GM04503 (cell line): ENCODE measurements at places on chromosomes 1 and 21.

- DNase-seq = no peak
Measured at GRCh38 chr1:95506736-95507414, 272.9 kb downstream of the RWDD3 start.

DNA sequence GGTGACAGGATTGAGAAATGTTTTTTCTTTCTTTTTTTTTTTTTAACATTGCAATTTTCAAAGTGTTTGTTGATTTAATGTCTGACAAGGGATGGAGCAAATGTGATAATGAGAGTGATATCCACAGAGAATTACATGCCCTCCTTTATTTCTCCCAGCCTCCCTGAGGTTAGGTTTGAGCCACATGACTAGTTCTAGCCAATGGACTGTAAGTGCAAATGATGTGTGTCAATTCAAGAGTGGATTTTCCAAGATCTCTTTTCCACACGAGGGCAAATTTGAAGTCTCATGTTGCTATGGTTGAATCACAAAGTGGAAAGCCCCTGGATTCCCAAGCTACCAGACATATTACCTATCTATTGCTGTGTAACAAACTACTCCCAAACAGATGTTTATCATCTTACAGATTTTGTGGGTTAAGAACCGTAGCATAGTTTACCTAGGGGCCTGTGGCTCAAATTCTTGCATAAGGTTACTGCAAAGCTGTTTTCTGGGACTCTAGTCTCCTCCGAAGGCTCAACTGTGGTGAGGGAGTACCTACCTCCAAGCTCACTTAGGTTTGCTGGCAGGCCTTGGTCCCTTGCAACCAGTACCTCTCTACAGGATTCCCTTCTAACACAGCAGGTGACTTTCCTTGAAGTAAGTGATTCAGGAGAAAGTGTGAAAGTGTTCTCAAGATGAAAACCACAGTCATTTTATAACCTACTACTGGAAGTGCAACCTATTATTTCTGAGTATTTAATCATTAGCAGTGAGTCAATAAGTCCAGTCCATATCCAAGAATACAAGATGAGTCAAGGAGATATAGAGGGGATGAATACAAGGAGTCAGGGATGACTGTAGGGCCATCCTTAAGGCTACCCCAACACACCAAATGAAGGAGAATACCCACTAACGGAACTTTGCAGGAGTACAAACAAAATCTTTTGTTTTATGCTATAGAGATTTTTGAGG is 533.6 kb downstream of the PTPRC start:
- DNase-seq = no peak

DNA sequence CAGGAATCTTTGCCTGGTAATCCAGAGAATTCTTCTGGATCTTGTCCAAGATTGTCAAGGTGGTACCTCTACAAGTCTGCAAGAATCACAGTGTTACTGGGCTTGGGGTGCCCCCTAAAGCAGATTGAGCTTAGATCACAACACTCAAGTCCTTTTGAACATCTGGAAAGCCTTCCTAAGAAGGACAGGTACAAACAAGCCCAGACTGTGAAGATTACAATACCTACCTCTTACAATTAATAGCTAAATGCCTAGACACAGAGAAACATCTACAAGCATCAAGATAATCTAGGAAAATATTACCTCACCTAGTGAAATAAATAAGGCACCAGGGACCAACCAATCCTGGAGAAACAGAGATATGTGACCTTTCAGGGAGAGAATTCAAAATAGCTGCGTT is 17.5 kb upstream of the IL20 start:
- DNase-seq = no peak

- no peak for DNase-seq
Measured at GRCh38 chr1:154541231-154541630, 17.2 kb downstream of the UBE2Q1 start.

- no peak for DNase-seq
Measured at GRCh38 chr1:94296018-94296417, 58.6 kb upstream of the ARHGAP29 start.

DNA sequence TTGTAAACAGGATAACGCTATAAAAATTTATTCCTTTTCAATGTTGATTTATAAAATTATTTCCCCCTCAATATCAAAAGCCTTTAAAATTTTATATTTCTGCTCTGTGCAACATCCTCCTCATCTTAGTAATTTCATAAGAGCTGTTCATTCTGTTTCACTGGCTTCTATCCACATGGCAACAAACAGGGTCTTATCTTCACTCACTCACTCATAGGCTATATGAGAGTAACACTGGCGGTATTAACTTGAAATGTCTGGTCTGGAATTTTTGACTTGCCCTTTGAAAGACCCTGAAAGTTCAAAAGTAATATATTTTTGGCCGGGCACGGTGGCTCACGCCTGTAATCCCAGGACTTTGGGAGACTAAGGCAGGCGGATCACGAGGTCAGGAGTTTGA is 77.4 kb upstream of the KRTAP11-1 start:
- no peak for DNase-seq

GRCh38 chr1:184941410-184941733 is 32.9 kb downstream of the NIBAN1 start:
- no peak for DNase-seq

- DNase-seq = no peak
Measured at GRCh38 chr1:7561936-7562728, 209.0 kb upstream of the VAMP3 start.

DNA sequence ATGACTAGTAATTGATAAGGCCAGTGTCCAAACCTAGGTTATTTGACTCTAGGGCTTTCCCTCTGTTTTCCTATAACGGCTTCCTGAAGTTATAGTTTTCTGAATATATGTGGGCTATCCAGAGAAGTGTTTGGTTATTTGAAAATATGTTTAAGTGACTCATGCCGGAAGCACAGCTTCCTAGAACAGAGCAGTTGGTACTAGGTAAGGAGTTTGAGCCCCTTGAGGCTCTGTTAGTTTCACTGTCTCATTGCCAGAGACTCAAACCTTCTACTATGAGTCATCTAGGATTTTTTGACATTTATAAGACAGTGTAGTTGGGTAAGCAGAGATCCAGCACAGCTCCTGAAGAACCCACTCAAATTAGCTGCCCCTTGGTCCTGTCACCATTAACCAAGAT is 27.1 kb upstream of the LEPR start:
- DNase-seq = no peak

- DNase-seq = no peak
Measured at GRCh38 chr1:31663622-31664452, 19.2 kb upstream of the PEF1 start.

GRCh38 chr21:41957991-41958766 is 4.4 kb upstream of the C2CD2 start:
- DNase-seq = no peak

- DNase-seq = no peak
Measured at GRCh38 chr21:44092211-44092610, 15.0 kb upstream of the PWP2 start.

DNA sequence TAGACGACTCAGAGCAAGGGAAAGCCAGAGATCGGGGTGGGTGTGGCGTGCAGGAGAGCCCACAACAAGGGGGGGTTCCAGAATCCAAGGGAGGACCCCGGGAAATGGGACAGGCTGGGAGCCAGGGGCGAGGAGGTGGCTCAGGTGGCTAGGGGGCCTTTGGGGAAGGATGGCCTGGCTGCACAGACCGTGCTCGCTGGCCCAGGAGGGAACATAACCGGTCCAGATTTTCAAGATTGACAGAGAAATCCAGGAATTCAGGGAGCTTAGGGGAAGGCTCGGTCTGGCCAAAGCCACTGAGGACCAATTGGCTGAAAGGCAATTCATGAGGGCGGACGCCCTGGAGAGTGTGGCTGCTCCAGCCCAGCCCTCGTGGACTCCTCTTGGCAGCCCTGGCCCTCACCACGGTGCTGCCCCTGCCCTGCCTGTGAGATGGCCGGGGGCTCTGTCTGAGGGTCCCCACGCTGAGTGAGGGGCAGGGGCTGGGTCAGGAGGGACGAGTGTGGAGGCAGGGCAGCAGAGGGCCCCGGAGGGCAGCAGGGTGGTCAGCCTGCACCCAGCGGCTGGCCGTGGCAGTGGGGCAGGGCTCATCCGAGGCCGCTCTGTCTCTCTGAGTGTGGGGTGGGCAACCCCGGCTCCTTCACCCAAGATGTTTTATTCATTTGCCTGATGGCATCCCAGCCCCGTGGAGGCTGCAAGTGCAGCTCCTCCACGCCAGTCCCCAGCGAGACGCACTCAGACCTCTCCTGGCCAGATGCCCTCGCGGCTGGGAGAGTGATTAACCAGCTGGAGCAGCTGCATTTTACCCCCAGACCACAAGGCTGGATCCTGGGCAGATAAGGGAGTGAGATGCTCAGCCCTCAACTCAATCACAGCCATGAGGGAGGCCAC is 5.6 kb upstream of the LRRC3 start:
- DNase-seq = no peak

GRCh38 chr1:39992234-39992633 is 37.3 kb downstream of the MFSD2A start:
- no peak for DNase-seq

DNA sequence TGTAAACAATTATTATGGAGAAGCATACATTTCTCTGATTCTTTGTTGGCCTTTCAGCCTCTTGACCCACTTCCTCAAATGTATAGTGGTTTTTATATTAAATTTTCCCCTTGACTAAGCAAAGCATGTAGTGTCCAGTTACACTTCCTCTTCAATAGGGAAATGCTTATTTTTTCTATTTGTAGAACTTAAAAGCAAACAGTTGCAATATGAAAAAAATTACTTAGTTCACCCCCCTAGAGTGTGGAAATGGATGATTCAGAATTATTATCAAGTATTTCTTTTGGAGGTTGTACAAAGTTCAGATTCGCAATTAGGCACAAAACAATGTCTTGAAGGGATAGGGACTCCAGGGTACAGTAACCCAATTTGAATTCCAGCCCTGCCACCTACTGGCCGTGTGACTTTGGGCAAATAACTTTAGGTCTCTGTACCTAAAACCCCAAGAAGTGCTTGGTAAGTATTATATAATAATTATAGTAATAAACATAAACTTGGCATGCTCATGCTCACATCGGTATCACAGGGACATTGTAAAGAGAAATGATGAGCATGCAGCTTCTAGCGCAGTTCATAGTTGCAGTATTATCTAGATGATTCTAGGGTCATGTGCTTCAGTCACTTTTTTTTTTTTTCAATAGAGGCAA is 28.6 kb upstream of the IFNGR2 start:
- no peak for DNase-seq

DNA sequence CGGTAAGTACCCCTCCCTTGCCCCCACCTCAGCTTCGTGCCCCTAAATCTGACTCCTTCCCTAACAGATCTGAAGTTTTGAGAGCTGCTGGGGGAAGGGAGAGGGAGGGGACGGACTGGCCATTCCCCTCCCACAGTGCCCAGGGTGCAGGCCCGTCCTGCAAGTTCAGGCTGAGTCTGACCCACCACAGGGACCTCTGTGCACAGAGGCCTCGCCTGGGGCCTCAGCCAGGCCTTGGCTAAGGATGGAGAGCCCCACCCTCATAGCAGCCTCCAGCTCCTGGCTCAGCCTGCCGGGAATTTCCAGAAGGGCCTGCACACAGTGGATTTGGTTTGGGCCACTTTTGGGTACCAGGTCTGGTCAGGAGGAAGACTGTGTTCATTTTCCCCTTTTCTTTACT is 31.2 kb upstream of the TNFRSF1B start:
- DNase-seq = no peak

DNA sequence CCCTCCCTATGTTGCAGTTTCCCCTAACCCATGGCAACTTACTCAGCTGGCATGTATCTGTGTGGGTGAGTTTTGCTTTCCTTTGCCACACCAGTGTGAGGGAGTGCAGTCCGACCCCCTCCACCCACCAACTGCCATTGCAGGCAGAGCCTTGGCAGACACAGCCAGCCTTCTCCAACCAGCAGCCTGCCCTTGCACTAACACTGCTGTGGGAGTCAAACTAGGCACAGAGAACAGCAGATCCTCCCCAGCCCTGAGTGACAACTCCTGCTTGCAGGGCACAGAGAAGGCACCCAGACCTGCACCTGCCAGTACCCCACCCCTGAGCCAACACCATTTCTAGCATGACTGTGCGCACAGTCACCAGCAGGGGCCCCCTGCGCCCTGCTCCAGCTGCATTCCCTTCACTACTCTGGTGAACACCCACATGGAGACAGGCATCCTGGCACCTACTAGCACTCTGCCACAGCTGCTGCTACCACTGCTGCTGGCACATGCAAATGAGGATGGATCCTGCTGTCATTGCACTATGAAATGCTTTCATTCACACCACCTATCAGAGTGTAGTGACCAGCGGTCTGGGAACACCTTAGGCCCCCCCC is 98.4 kb downstream of the MAGI3 start:
- no peak for DNase-seq

GRCh38 chr1:150056407-150056806 is 11.2 kb upstream of the VPS45 start:
- no peak for DNase-seq

DNA sequence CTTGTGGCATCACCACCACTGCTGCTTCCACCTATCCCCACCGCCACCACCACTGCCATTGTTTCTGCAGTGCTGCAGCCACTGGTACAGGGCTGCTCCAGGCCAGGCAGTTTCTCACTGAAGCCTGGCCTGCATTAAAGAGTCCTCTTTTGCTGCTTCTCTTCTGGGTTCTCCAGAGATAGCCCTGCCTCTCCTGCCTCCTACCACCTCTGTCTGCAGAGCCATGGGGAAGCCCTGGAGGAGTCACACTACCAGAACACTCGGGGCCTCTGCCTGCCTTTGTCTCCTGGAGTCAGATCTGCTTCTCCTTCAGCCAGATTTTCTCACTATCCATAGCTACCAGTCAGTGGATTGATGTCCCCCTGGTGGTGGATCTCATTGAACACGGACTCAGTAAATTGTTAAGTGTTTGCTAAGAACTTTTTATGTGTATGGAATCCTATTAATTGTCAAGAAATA is 37.7 kb upstream of the DDAH1 start:
- no peak for DNase-seq

DNA sequence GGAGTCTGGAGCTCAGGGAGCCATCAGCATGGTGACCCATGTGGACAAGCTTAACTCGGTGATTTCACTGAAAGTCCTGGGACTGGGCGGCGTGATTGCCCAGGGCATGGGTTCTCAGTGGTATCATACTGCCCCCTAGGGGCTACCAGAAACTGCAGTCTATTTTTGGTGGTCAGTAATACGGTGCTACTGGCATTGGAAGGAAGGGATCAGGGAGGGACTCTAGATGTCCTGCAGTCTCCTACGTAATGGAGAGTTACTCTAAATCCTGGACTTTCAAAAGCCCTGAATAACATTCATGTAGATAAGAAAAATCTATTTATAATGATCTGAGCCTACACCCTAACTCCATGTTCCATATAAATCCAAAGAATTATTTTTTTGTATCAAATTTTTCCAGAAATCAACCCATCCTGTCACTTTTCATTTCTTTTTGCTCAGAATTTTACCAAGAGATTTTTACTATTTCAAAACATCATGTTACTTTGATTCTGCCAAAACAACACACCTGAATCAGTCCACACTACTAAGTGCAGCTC is 37.3 kb downstream of the PABPC4 start:
- no peak for DNase-seq
